ENCODE measurements at places on chromosomes 7 and 10. TPM values are rescaled to one million over a fixed set of nuclear protein-coding genes. Genes with fewer than 3 reads are reported as not detected.

- no peak overlapping the region for H3K4me3 ChIP-seq
- no peaks in the 10 kb centered on the region for H3K36me3 ChIP-seq
- no peaks in the 10 kb centered on the region for H3K27me3 ChIP-seq
- no peak overlapping the region for H3K27ac ChIP-seq
These were observed 42.6 kb downstream of the INPP5A start for GRCh38 chr10:132580143-132580542.

- H3K4me1 ChIP-seq = no peaks in the 10 kb centered on the region
- H3K27me3 ChIP-seq = no peaks in the 10 kb centered on the region
- no peak for DNase-seq
- H3K27ac ChIP-seq = no peak overlapping the region
- H3K4me3 ChIP-seq = no peak overlapping the region
- peaks cover 20% of the 10 kb centered on the region for H3K36me3 ChIP-seq
These were observed 13.0 kb downstream of the ATAD1 start for GRCh38 chr10:87804939-87805569.

GRCh38 chr7:1561036-1561940, 5.3 kb upstream of the TMEM184A start:
- H3K36me3 ChIP-seq = peaks cover 9% of the 10 kb centered on the region
- no peak for DNase-seq
- no peak overlapping the region for H3K4me3 ChIP-seq
- no peaks in the 10 kb centered on the region for H3K4me1 ChIP-seq

- H3K27me3 ChIP-seq = no peaks in the 10 kb centered on the region
- DNase-seq = peak; percentile 57
- no peak overlapping the region for H3K27ac ChIP-seq
These were observed 2.0 kb upstream of the PLCE1 start for GRCh38 chr10:93991596-93992284.

- H3K4me1 ChIP-seq = no peaks in the 10 kb centered on the region
- DNase-seq = no peak
- H3K4me3 ChIP-seq = no peak overlapping the region
- H3K27ac ChIP-seq = no peak overlapping the region
- H3K36me3 ChIP-seq = no peaks in the 10 kb centered on the region
- H3K27me3 ChIP-seq = no peaks in the 10 kb centered on the region
These were observed 118.0 kb upstream of the KMT2C start for GRCh38 chr7:152553671-152554317.

DNA sequence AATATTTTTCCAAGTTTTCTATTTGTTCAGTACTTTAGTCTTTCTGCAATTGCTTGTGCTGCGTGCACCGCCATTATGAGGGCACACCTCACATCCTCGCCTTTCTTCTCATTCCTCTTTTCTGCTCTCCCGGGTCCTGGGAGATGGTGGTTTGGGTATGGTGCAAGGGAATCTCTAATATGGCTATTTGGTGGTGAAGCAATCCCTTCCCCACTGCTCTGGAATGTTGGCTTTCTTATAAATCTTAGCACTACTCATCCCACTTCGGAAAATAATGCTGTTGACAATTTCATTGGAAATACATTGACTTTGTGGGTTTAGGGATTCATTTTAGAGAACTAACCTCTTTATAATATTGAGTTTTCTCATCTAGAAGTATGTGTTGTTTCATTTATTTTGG, 1.9 kb upstream of the GCK start:
- no peak for DNase-seq
- H3K36me3 ChIP-seq = no peaks in the 10 kb centered on the region
- H3K4me3 ChIP-seq = no peak overlapping the region

- no peaks in the 10 kb centered on the region for H3K27me3 ChIP-seq
- no peaks in the 10 kb centered on the region for H3K4me1 ChIP-seq
- no peaks in the 10 kb centered on the region for H3K36me3 ChIP-seq
These were observed 159.7 kb downstream of the ANKRD30A start for GRCh38 chr10:37285063-37285462.

- H3K27me3 ChIP-seq = no peaks in the 10 kb centered on the region
- H3K27ac ChIP-seq = peak within 1 kb of the TSS; percentile 98
- H3K4me1 ChIP-seq = peaks cover 22% of the 10 kb centered on the region
- peak within 1 kb of the TSS; percentile 89 for H3K4me3 ChIP-seq
These were observed at the start of gene NT5C3A for GRCh38 chr7:33062023-33062781. Gene NT5C3A (minus strand): TSS chr7:33062776. CDS start chr7:33062705, 71 bp downstream.

DNA sequence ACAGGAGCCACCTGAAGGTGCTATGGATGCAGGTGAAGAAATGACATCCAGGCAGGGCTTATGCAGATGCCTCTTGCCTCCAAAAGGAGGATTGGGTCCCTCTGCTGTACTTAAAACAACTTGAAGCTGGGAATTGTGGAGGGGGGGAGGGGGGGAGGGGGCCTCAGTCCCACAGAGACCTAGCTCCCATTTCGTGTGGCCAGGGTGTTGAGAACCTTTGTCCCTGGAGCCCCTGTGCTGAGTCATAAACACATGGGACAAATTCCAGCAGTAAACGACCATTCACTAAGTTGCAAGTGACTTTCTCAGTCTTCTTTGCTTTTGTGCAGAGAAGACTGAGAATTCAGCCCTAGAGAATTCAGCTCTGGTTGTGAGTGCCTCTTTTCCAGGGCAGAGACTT, 96.5 kb upstream of the PODXL start:
- H3K4me1 ChIP-seq = no peaks in the 10 kb centered on the region
- no peaks in the 10 kb centered on the region for H3K36me3 ChIP-seq
- H3K27me3 ChIP-seq = no peaks in the 10 kb centered on the region
- H3K27ac ChIP-seq = no peak overlapping the region
- DNase-seq = no peak
- H3K4me3 ChIP-seq = no peak overlapping the region

DNA sequence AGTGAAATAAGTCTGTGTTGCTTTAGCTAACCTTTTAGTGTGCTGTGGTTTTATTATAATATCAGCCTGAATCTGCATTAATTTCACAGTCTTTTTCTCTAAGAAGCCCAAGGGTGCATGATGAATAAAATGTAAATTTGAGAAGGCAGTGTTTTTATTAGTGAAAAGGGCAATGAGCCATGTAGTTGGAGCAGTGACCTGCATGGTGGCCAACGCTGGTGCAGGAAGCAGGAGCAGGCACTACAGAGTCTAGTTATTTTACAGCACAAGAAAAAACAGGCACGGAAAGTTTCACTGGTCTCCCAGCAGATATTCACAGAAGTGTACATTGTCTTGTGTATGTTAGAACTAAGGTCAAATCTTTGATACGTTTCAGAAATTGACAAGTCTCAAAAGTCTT, 247.8 kb downstream of the CELF2 start:
- peaks cover 33% of the 10 kb centered on the region for H3K36me3 ChIP-seq
- DNase-seq = no peak
- H3K27ac ChIP-seq = no peak overlapping the region

- no peak overlapping the region for H3K4me3 ChIP-seq
- no peak overlapping the region for H3K27ac ChIP-seq
- H3K4me1 ChIP-seq = no peaks in the 10 kb centered on the region
- H3K27me3 ChIP-seq = no peaks in the 10 kb centered on the region
- H3K36me3 ChIP-seq = no peaks in the 10 kb centered on the region
These were observed 14.8 kb downstream of the CYP3A7 start for GRCh38 chr7:99719996-99720769.

DNA sequence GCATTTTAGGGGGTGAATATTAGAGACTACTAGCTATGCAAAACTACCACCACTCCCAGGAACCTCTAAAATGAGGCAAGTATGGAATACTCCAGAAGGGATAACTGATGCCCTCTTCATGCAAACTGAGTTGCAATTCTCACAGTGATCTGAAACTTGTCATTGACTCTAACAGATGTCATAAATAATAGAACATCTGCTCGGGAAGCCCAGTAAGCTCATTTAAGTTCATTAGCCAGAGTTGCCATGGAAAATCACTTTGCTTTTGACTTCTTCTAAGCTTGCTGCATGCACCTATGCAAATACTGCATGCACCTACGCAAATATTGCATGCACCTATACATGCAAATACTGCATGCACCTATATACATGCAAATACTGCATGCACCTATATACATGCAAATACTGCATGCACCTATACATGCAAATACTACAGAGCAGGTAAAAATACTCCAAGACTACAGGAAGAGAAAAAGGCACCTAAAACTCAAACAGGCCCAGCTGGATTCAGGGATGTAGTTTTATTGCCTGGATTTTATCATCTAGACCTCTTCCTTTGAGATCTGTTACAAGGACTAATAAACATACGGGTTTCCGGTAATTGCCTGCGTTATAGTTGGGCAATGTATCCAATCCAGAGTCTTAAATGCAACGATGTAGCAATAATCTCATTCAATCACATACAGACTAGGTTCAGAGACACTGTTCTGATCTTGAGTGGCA, 1061.1 kb upstream of the AUTS2 start:
- no peaks in the 10 kb centered on the region for H3K27me3 ChIP-seq
- H3K4me1 ChIP-seq = no peaks in the 10 kb centered on the region
- no peak for DNase-seq
- no peak overlapping the region for H3K27ac ChIP-seq
- no peaks in the 10 kb centered on the region for H3K36me3 ChIP-seq
- no peak overlapping the region for H3K4me3 ChIP-seq

DNA sequence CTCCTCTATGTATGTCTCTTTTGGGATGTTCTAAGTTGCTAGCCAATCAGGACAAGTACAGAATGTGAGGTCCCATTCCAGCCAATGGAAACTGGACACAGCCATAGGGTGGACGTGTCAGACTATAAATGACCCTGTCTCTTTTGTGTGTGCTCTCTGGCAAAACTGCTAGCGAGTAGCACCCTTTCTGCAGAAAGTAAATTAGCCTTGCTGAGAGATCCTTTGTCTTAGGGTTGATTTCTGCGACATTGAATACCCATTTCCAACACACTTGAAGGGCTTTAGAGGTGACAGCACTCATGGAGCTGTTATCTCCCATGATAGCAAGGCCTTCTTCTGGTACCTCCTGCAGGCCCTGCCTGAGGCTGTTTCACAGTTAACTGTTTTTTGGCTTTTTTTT, 107.5 kb downstream of the CCNY start:
- H3K27ac ChIP-seq = no peak overlapping the region
- no peaks in the 10 kb centered on the region for H3K27me3 ChIP-seq
- no peak for DNase-seq
- peaks cover 19% of the 10 kb centered on the region for H3K4me1 ChIP-seq
- no peaks in the 10 kb centered on the region for H3K36me3 ChIP-seq

- H3K36me3 ChIP-seq = no peaks in the 10 kb centered on the region
- H3K4me3 ChIP-seq = no peak overlapping the region
- no peak overlapping the region for H3K27ac ChIP-seq
- H3K4me1 ChIP-seq = no peaks in the 10 kb centered on the region
These were observed 25.0 kb upstream of the TAX1BP1 start for GRCh38 chr7:27714831-27715444.

DNA sequence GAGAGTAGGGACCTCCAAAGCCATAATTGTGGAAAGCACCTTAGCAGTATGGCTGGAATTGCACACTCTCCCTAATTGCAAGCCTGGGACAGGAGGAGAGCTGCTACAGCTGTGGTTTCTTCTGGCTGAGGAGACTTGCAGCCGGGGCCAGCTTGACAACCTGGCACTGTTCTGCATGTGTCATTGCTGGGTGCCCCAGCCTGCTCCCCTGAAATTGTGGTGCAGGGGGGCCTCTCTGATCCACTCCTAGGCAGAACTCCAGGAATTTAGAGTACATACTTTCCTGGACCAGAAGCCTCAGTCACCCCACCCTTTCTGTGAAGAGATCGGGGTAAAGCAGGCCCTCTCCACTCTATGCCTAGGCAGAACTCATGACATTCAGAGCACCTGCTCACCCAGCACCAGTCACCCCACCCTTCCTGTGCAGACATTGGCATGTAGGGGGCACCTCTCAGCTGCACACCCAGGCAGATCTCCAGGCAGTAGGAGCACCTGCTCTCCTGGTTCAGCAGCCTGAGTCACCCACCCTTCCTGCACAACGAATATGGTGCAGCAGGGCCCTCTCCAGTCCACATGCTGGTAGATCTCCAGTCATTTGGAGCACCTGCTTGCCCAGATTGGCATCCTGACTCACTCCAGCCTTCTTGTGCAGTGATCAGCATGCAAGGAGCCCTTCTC, 34.4 kb upstream of the DYNC1I1 start:
- no peaks in the 10 kb centered on the region for H3K36me3 ChIP-seq
- no peaks in the 10 kb centered on the region for H3K27me3 ChIP-seq
- no peaks in the 10 kb centered on the region for H3K4me1 ChIP-seq
- no peak overlapping the region for H3K27ac ChIP-seq
- no peak for DNase-seq

DNA sequence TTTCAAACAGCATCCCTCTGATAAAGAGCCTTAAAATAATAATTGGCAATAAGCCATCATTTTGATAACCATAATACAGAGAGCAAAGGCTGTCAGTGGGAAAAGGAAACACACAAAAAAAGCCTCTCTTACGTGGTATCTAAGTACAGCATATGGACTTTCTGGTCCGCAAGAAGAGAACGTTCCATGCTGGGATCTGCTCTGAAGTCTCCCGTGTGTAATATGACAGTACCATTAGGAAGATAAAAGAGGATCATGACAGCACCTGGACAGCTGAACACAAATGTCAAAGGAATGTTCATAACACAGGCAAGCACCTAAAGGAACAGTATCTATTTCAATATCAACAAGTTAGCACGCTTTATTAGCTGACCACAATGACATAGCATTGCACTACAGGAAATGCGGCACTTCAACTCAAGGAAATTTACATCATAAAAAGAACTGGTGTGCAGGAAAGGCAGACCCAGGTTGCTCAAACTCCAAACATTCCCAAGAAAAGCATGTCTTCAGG, 9.9 kb downstream of the DCLRE1A start:
- no peak overlapping the region for H3K27ac ChIP-seq
- no peaks in the 10 kb centered on the region for H3K4me1 ChIP-seq
- no peaks in the 10 kb centered on the region for H3K27me3 ChIP-seq

DNA sequence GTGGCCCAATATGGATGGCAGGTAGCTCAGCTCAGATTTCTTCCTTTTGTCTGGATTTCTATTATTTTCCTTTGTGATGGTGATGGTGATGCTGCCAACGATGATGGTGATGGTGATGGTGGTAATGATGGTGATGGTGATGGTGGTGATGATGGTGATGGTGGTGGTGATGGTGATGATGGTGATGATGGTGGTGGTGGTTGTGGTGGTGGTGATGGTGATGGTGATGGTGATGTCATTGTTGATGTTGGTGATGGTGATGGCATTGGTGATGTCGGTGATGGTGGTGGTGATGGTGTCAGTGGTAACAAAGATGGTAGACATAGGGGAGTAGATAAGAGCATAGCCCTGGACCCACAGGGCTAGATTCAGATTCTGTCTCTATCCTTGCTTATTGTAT, 25.4 kb downstream of the TTYH3 start:
- no peak overlapping the region for H3K4me3 ChIP-seq
- no peaks in the 10 kb centered on the region for H3K27me3 ChIP-seq
- DNase-seq = no peak
- H3K27ac ChIP-seq = no peak overlapping the region

- no peak overlapping the region for H3K4me3 ChIP-seq
- DNase-seq = no peak
- H3K27ac ChIP-seq = peak overlapping the region; percentile 13
- H3K27me3 ChIP-seq = no peaks in the 10 kb centered on the region
These were observed 291.8 kb downstream of the CRPPA start for GRCh38 chr7:16129431-16130110.

Gene CAV2
- total RNA-seq = 154 TPM

Gene CLEC2L
- total RNA-seq = not detected

Gene C10orf62
- not detected for total RNA-seq

Gene MDFIC
- 31.3 TPM for total RNA-seq

Gene PLEKHS1
- total RNA-seq = 7.3 TPM

Gene MUC12
- total RNA-seq = 1.8 TPM

Gene IGF2BP3
- 0.98 TPM for total RNA-seq

Gene CACNB2
- total RNA-seq = 3.1 TPM

Gene MCM10
- total RNA-seq = 18.6 TPM

Gene GPR37
- total RNA-seq = 1.3 TPM

Gene AS3MT
- total RNA-seq = 1.7 TPM

Gene HMX3
- total RNA-seq = not detected

Measured in upper lobe of left lung (tissue), 6 donors.